Right cardiac atrium (tissue), 5 donors: ENCODE measurements at places on chromosomes 3 and 15. TPM values are rescaled to one million over a fixed set of nuclear protein-coding genes. Genes with fewer than 3 reads are reported as not detected.

SLC9C1 gene
- 0.69 TPM for total RNA-seq

MOBP gene
- 0.25 TPM for total RNA-seq

SEMA7A gene
- 1.7 TPM for total RNA-seq

C3orf52 gene
- total RNA-seq = 1.2 TPM

FETUB gene
- not detected for total RNA-seq

- DNase-seq = no peak
Observed at GRCh38 chr3:71742621-71743020, 11.0 kb upstream of the GPR27 start.

DNA sequence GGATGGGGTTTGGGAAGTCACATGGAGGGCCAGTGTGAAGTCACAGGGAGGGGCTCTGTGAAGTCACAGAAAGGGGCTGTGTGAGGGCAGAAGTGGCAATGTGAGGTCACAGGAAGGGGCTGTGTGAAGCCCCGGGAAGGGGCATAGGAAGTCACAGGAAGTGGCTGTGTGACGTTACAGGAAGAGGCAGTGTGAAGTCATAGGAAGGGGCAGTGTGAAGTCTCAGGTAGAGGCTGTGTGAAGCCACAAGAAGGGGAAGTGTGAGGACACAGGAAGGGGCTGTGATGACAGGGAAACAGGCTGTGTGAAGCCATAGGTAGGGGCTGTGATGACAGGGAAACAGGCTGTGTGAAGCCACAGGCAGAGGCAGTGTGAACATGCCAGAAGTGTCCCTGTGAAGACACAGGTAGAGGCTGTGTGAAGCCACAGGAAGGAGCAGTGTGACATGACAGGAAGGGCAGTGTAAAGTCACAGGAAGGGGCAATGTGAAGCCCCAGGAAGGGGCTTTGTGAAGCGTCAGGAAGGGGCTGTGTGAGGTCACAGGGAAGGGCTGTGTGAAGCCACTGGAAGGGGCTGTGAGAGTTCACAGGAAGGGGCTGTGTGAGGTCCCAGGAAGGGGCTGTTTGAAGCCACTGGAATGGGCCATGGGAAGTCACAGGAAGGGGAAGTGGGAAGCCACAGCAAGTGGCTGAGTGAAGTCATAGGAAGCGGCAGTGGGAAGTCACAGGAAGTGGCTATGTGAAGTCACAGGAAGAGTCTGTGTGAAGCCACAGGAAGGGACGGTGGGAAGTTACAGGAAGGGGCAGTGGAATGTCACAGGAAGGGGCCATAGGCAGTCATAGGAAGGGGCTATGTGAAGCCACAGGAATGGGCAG, 37.1 kb downstream of the GASK1A start:
- no peak for DNase-seq

DNA sequence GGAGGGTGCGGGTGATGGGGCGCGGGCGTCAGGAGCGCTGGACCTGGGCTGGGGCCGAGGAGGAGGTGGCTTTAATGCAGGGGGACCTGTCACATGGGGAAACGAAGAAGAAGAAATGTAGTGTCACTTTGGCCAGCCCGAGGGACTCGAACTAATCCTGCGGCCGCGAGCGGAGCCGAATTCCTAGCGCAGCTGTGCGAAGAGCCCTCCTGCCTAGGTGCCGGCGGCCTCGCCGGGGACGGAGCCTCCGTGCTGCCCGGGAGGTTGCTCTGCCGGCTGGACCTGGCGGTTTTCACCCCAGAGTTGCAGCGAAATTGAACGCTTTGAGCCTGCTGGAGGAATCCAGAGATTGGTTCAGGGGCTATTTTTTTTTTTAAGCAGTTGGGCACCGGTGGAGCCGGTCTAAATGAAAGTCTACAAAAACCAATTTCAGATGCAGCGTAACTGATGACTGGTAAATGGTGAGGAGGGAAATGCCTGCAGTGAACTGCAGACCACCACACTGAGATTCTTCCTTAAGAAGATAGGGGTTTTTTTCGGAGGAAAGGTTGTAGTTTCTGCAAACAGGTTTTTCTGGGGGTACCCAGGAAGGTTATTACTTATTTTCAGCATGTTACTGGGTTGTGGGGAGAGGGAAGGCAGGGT, 662 bp downstream of the TMEM108 start:
- no peak for DNase-seq

- DNase-seq = no peak
Observed at GRCh38 chr3:135736740-135737139, 228.8 kb upstream of the PPP2R3A start.

DNA sequence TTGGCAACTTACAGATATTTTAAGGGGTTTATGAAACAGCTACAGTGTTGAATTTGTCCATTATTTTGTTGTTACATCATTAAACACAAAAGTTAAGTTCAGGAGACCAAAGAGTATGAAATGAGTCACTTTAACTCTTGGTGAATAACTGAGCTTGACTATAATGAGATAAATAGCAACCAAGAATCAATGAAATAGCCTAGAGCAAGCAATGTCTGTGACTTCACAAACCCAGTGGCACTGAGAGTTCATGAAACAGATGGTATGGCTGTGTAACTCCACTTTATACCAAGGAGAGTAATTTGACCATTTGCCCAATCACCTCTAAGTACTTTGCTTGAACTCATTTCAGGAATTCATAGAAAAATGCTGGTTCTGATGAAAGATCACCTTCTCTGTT, 169.6 kb upstream of the GADL1 start:
- no peak for DNase-seq

DNA sequence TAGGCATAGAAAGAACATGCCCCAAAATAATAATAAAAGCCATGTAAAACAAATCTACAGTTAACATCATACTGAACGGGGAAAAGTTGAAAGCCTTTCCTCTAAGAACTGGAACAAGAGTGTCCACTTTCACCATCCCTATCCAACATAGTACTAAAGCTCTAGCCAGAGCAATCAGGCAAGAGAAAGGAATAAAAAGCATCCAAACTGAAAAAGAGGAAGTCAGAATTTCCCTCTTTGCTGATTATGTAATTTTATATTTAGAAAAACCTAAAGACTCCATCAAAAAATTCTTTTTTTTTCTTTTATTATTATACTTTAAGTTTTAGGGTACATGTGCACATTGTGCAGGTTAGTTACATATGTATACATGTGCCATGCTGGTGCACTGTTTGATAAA, 661.6 kb upstream of the CBLB start:
- no peak for DNase-seq

DNA sequence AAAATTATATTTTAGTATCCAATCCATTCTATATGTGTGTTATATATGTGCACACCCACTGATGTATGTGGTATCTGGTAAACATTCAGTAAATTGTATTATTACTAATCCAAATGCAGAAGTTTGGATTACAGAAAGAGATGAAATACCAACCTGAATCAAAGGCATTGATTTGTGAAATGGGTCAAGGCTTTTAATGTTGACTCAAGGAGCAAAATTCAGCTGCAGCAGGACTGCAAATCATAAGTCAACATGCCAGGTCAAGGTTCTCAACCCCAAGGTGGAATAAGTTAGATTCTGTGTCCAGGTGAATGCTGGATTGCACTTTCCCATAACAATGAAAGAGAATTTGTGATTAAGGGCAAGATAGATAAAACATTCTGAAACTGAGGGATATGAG, 190.7 kb downstream of the GAP43 start:
- no peak for DNase-seq

- no peak for DNase-seq
Observed at GRCh38 chr3:46383951-46384330, 13.2 kb downstream of the CCR5 start.

GRCh38 chr15:60674704-60675395, 195.9 kb upstream of the ICE2 start:
- no peak for DNase-seq

- DNase-seq = no peak
Observed at GRCh38 chr3:60585918-60586317, 665.3 kb downstream of the FHIT start.

DNA sequence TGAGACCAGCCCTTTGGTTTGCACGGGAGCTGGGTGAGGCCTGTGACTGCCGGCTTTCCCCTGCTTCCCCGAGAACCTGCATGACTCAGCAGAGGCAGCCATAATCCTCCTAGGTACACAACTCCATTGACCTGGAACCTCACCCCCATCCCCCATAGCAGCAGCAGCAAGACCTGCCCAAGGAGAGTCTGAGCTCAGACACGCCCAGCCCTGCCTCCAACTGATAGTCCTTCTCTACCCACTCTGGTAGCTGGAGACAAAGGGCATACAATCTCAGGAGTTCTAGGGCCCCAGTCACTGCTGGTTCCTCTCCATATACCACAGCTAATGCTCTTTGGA, 141.0 kb upstream of the ARHGEF26 start:
- DNase-seq = no peak

DNA sequence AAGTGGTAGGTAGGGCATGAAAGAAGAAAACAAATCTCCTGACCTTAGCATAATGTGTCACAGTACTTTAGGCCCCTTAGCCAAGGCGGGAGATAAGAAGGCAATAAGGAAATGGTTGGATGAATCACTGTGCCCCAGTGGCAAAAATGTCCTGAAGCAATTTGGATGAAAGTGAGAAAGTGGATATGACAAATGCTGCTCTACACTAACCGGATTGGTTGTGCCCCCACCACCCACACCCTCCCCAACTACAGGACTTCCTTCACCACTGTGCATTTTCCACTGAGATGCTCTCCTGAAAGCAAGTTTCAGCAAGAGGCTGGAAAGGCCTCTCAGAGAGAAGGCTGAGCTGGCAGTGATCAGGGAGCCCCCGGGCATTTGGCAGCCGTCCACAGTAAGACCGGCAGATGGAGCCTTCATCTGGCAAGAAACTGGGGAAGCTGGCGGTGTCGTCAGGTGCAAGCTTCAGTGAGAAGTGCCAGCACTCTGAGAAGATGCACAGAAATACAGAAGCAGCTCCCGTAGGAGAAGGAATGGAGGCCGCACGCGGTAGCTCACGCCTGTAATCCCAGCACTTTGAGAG, 63.8 kb downstream of the ATP1B3 start:
- no peak for DNase-seq
